ENCODE measurements at places on chromosomes 13 and 19.

DNA sequence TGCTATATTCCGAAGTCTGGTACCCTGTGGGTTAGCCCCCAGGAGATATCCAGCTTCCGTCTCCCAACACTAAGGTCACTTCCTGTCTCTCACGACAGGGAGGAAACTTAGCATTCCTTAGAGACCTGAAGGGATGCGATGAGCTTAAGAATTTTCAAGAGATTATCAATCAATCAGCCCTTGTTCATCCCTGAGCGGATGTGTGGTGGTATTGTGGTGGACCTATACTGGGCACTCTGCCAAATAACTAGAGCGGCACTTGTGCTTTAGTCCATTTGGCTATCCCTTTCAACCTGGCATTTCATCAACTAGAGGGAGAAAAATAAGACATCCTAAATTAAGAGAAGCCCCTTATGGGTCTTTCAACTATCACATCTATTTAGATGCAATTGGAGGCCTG is 30.9 kb upstream of the ZNF562 start:
- DNase-seq, result no peak

DNA sequence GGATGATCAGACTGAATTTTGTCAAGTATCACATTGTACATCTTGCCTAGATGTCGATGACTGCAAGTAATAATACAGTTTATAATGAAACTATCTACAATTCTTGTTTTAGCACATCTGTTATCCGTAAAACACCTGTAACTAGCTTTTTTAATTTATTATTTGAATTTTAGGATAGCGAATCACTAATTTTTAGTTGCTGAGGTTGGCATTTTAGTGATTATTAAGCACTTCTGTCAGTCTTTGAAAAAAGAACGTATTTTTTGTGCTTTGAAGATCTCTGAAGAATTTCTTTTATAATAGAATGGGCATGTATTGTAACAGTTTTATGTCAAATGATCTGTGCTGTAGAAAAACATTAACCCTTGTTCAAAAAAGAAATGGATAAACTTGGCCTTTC is 11.5 kb upstream of the MLNR start:
- DNase-seq, result no peak

DNA sequence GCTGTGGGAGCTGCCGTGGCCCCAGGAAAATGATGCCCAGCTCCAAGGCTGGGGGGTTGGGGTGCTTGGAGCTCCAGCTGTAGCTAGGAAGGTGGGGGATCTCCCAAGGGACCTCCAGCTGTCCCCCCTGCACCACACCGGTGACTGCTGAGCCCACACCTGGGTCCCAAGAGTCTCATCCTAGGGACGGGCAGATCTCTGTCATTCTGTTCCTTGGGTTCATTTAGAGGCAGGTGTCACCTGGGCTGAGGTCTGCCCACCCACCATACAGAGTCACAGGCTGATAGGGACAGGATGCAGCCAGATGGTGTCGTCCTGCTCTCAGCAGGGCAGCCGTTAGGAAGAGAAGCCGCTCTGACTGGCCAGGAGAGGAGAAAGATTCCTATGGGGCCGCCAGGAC is 5.3 kb downstream of the F2RL3 start:
- DNase-seq, result no peak

- DNase-seq, result no peak
Observed at GRCh38 chr13:96850538-96851145, 143.6 kb downstream of the OXGR1 start.

GRCh38 chr13:106322628-106323027 is 212.8 kb downstream of the EFNB2 start:
- no peak for DNase-seq

- peak; percentile 7 for DNase-seq
Observed at GRCh38 chr13:41588899-41589298, 131.5 kb downstream of the RGCC start.

DNA sequence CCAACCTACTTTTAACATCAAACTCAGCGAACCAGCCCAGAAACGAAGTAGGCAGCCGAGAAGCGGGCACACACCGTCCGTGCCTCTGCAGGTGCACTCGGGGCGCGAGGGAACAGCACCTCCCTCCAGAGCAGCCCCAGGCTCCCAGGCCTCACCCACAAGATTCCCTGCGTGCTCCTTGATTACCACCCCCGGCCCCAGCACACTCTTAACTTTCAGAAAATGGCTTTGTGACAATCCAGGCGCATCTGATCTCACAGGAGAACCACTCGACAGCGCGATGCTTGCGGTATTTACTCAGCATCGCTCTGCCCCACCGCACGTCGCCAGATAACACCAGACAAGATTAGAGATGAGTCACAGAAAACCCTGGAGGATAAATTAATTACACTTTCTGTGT is 134.9 kb upstream of the SPACA7 start:
- DNase-seq, result no peak

GRCh38 chr13:43822969-43823368 is 36.2 kb upstream of the ENOX1 start:
- DNase-seq, result no peak

- DNase-seq, result peak; percentile 58
Observed at GRCh38 chr19:3544742-3545668, 6.0 kb downstream of the TEKTIP1 start.

GRCh38 chr19:45780448-45781213 is 1.7 kb downstream of the DMPK start:
- DNase-seq, result no peak

GRCh38 chr13:51643105-51643881 is 59.0 kb downstream of the WDFY2 start:
- no peak for DNase-seq

- no peak for DNase-seq
Observed at GRCh38 chr13:51318015-51318414, 21.5 kb upstream of the SERPINE3 start.

DNA sequence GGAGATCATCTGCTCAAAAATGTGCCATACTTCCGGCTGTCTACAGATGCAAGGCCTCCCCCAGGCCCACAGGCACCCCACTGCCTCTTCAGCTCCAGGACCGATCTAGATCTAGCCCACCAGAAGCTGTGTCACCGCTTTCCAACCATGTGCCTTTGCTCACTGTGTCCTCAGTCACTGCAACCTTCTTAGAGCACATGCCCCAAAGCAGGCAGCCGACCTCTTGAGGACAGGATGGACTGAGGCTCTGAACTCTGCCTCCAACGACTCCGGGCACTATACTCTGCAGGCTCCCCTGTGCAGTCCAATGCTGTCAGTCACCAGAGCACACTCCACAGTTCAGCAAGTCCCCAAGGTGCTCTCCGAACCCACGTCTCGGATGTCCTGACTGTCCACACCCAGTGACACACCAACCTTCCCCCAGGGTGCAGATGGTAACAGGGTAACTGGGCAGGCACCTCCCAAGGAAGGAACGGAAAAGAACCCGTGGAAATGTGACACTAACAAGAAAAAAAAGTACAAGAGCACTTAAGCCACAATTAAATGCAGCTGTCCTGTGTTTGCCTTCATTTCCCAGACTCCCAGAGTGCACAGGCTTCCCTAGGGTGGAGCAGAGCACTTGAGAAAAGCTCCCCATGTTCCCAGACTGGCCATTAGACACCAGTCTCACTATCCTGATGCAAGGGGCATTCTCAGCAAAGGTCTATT is 4.8 kb downstream of the STK24 start:
- no peak for DNase-seq

GRCh38 chr13:71617265-71617664 is 249.7 kb downstream of the DACH1 start:
- no peak for DNase-seq

DNA sequence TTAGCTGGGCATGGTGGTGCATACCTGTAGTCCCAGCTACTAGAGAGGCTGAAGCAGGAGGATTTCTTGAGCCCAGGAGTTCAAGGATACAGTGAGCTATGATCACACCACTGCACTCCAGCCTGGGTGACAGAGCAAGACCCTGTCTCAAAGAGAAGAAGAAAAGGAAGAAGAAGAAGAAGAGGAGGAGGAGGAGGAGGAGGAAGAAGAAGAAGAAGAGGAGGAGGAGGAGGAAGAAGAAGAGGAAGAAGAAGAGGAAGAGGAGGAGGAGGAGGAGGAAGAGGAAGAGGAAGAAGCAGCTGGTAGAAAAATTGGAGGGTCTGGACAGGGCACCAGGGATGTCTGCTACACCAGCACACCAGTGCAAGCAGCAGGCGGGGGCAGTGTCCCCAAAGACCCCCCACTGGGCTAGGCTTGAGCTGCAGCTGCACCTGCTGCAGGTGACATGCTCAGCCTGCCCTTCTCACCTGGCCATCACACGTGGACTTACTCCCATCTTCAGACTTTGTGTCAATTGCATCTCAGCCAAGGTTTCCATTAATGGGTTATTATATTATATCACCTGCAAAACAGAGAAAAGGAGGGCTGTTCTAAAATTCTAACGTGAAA is 180.9 kb upstream of the ZNF507 start:
- DNase-seq, result no peak

GRCh38 chr19:19554074-19555023 is 16.3 kb downstream of the CILP2 start:
- peak; percentile 49 for DNase-seq

- peak; percentile 68 for DNase-seq
Observed at GRCh38 chr19:12140545-12141404, 625 bp upstream of the ZNF20 start.

DNA sequence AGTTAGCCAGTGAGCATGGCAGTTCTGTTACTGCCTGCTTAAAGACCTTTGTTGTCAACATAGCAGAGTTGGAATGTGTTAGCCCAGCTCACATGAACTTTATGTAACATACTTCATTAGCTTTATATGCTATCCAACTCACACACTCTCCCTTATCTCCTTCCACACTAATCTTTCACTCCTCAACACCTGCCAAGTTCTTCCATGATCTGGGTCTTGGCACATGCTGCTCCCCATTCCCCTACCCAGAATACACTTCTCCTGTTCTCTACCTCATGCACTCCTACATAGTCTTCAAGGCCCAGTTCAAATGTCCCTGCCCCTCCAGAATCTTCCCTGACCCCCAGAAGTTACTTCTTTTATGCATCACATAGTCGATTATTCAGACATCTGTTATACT is 179.3 kb downstream of the KATNAL1 start:
- DNase-seq, result no peak

DNA sequence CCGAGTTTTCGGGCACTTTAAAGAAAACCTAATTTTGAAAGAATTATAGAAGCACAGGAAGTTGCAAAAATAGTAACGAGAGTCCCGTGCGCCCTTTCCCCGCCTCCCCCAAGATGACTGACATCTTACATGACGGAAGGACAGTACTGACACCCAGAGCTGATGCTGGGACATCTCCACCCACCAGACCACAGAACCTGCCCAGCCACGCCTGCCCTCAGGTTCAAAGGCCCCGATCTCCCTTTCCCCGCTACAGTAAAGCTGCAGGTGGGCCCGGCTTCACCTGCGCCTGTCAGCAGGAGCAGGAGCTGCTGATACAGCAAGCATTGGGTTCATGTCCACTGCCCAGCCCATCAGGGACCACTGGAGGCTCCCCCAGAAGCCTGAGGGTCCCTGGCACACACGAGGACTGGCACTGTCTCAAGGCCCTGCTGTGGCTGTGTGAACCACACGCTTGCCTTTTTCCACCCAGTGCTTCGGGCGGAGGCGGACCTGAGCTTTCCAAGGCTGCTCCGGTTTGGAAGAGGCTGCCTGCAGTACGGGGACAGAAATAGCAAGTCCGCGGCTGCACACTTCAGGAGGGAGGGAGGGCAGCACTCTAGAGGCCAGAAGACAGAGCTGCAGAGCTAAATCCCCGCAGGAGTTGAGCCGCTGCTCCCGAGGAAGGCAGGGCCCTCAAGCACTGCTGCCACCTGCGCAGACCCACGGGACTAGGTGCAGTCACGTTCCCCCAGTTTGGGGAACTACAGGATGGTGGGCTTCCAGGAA is 8.7 kb downstream of the MAP2K2 start:
- DNase-seq, result peak; percentile 23

DNA sequence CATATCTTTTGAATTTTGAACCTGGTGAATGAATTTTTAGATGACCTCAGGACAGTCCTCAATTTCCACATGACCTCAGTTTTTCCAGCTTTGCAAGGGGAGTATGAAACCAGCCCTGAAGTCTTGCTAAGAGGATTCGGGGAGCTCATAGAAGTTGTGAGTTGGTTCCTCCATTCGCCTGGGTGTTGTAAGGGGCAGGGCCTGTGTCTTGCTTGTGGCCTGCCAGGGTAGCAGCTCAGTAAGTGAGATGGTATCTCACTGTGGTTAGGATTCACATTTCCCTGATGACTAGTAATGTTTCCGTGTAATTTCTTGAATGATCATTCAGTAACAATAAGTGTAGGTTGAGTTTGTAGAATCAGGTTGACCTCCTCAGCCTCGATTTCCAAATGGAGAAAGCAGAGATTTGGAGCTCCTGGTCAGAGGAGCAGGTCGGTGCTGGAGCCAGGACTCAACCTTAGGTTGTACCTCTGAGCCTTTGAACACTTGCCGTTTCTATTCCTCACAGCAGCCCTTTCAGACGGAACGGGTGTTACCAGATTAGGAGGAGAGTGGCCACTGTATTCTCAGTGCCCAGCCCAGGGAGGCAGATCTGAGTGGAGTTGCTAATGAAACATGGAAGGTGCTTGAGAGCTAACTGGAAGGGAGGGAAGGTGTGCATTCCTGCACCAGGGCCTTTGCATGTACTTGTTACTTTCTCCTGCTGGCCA is 14.6 kb downstream of the NACC1 start:
- no peak for DNase-seq

GRCh38 chr13:26762745-26763345 is 2.3 kb upstream of the GPR12 start:
- DNase-seq, result no peak

- no peak for DNase-seq
Observed at GRCh38 chr13:62085337-62086229, 669.9 kb upstream of the PCDH20 start.

- DNase-seq, result no peak
Observed at GRCh38 chr13:97826421-97827012, 127.0 kb upstream of the IPO5 start.

DNA sequence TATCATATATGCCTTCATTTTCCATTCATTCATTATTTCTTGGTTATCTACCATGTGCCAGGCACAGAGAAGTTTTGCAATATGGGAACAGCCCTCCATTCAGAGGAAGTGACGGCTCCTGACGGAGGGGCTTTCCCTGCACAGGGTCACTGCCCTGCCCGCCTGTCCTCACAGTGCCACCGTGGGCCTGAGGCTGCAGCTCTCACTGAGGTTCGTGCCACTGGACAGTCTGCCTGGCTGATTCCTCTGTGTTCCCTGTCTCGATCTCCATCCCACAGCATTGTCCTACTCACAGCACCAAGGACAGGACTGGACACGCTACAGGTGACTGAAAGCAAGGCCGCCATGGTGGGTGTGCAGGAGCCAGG is 92.7 kb downstream of the TSHZ3 start:
- DNase-seq, result no peak

GRCh38 chr13:35720690-35721554 is 244.4 kb upstream of the MAB21L1 start:
- no peak for DNase-seq

GRCh38 chr13:73876323-73876722 is 257.9 kb downstream of the KLF12 start:
- no peak for DNase-seq

- no peak for DNase-seq
Observed at GRCh38 chr19:35292421-35293362, 731 bp downstream of the MAG start.

GRCh38 chr19:5246554-5247155 is 94.0 kb downstream of the PTPRS start:
- no peak for DNase-seq

- peak; percentile 47 for DNase-seq
Observed at GRCh38 chr19:42290523-42291434, 11.2 kb upstream of the PRR19 start.
